HCT116 (cell line): ENCODE measurements at places on chromosomes 1 and 21.

- DNase-seq = no peak
These were observed 18.6 kb upstream of the COL18A1 start for GRCh38 chr21:45386336-45386727.

- no peak for DNase-seq
These were observed 42.3 kb downstream of the ACTL8 start for GRCh38 chr1:17797478-17797877.

- no peak for DNase-seq
These were observed 516 bp downstream of the PHLDA3 start for GRCh38 chr1:201468501-201468843.

DNA sequence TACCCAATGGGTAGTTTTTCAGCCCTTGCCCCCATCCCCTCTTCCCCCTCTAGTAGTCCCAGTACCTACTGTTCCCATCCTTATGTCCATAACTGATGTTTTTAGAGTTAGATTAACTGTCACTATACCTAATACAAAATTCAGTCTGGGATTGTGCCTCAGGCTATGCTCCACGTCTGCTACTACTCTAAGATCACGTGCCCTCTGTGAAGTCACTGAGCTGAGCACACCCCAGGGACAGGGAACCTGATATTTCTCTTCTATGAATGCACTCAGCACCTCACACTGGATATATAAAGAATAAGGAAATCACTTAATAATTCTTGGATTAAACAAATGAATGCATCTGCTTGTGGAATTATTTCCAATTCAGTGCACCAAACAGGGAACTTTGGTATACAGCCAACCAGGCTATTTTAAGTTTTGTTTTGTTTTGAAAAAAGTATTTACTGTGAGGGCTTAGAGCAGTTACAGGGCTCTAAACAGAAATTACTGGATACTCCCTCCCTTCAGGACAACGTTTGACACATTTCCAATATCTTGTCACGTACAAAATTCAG is 307.9 kb downstream of the SMYD3 start:
- no peak for DNase-seq

DNA sequence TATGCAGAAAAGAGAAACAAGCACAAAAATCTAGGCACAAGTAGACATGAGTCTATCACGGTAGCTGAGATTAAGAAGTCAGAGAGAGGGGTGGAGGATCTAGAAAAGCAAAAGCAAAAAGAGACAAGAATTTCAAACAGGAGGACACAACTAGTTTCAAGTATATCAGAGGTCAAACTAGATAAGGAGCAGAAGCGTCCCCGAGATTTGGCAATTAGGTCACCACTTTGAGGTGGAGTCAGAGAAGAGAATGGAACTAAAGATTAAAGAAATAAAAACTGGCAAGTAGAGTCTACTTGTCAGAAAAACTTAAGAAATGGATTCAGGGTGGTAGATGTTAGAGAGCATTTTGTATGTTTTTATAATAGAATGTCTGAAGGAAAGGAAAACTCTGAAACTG is 2.3 kb downstream of the SF3B4 start:
- no peak for DNase-seq

- DNase-seq = no peak
These were observed 444.2 kb upstream of the LRRC7 start for GRCh38 chr1:69123486-69123885.

- no peak for DNase-seq
These were observed 642 bp upstream of the ST3GAL3 start for GRCh38 chr1:43706598-43707189.

DNA sequence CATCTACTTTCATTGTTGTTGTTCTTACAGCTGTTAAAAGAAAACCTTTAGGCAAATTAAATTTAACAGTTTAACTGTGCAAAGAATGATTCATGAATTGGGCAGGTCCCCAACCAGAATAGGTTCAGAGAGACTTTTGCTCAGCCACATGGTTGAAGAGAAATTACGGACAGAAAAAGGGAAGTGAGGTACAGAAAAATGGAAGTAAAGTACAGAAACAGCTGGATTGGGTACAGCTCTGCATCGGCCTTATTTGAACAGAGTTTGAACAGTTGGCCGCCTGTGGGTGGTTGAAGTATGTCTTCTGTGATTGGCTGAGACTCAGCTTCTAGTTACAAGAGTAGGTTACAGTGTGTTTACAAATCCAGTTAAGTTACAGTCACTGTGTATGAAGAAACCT is 210.1 kb downstream of the FGGY start:
- no peak for DNase-seq

GRCh38 chr1:165350840-165351239 is 5.7 kb downstream of the LMX1A start:
- no peak for DNase-seq
